ENCODE measurements at places on chromosomes 13 and 19.

DNA sequence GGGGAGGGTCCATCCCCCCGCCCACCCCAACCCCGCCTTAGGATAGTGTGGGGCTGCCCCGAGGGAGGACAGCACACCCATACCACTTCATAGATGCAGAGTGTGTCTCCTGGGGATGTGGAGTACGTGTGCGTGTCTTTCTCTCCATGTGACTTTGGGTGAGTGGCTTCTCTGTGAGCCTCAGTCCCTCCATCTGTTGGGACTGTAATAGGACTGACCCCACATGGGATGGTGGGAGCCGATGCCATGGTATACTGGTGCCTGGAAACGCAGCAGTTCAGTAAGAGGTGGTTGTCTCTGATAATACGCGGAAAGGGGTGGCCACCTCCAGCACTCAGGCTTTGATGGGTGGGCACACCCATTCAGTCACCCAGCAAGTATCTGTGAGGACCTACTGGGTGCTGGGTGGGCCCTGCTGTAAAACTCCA, 816 bp upstream of the PRKD2 start:
- no peak for DNase-seq

- no peak for DNase-seq
Observed at GRCh38 chr19:49687566-49688316, 1.7 kb upstream of the ADM5 start.

- DNase-seq, result no peak
Observed at GRCh38 chr19:47805313-47805712, 962 bp upstream of the TPRX1 start.

DNA sequence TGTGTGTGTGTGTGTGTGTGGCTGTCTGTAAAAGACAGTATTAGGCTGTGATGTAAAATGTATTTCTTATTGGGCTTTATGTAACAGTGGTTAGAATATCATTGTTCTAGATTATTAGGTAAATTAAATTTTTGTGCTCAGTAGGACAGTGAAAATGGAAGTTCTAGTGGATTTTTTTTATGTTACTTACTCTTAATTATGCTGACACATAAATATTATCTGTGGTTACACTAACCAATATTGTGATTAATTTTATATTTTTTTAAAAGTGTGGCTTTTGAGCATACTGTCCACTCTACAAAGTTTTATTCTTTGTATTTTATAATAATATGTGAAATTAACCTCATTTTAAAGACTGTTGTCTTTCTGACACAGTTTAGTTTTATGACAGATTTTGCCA, 80.5 kb downstream of the SCEL start:
- no peak for DNase-seq

GRCh38 chr13:51645154-51645650, 60.9 kb downstream of the WDFY2 start:
- DNase-seq, result no peak

- no peak for DNase-seq
Observed at GRCh38 chr13:70623239-70623638, 515.0 kb upstream of the KLHL1 start.

- no peak for DNase-seq
Observed at GRCh38 chr19:45471931-45472562, 4.3 kb downstream of the FOSB start.

- no peak for DNase-seq
Observed at GRCh38 chr13:41562541-41563178, 105.3 kb downstream of the RGCC start.

DNA sequence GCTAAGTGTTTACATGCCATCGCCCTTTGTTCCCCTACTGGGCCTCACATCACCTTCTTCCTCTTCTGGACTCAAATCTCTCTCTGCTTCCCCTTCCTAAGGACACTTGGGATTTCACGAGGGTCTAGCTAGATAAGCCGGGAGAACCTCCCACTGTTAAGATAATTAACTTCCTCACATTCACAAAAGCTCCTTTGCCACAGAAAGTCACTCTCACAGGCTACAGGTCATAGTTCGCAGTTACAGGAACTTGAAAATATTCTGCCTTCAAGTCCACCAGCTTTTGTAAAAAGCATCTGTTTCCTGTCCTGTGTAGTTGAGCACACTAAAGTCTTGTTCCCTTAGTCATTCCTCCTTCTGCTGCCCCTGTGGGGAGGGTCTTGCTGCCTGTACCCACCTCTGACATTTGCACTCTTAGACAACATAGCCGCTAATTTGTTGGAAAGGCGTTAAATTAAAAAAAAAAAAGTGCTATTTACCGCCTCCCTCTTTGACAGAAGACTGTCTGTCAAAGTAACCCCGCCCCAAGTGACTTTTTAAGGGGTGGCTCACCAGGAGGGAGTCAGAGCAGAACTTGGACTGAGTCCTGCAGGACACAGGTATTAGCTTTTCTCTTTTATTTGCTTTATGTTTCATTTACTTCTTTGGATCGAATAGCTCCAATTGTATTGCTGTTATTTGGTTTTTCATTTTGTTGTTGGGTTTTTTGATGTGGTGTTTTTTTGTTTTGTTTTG, 26.8 kb upstream of the CEACAM21 start:
- DNase-seq, result peak; percentile 86

- no peak for DNase-seq
Observed at GRCh38 chr19:21921691-21922180, 85.8 kb upstream of the ZNF43 start.

- DNase-seq, result no peak
Observed at GRCh38 chr13:75867379-75868117, 231.4 kb downstream of the LMO7 start.

GRCh38 chr19:28351761-28352160, 861.2 kb downstream of the UQCRFS1 start:
- DNase-seq, result no peak

DNA sequence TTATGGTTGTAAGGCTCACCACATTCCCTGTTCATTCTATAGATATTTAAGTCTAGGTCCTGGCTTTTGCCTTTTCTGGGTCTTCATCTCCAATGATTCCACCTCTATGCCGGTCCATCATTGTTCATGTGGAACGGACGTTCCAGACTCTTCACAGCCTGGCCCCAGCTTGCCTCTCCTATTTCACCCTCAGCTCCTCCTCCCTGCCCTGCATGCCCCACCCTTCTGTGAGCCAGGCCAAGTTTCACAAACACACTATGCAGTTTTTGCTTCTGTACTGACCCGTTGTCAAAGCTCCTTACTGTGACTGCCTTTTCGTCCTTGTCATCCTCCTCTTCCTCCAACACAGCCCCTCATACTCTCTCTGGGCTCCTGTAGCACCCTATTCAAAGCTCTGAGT, 31.3 kb downstream of the TEX26 start:
- no peak for DNase-seq

DNA sequence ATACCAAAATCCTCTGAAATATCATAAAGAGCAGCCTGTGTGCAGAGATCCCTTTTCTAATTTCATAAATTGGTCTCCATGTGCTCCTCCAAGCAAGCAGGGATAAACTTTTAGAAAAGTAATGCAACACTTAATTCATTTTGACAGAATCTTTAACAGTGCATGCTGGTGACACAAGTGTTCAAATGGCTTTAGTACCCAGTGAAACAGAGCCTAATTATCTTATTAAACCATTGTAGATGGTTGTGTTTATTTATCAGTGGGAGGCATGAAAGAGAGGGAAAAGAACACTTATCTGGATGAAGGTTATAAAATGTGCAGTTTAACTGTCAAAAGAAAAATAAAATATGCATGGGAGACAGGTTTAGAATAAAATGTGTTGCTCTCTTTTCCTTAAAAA, 945.0 kb upstream of the PCDH20 start:
- no peak for DNase-seq

DNA sequence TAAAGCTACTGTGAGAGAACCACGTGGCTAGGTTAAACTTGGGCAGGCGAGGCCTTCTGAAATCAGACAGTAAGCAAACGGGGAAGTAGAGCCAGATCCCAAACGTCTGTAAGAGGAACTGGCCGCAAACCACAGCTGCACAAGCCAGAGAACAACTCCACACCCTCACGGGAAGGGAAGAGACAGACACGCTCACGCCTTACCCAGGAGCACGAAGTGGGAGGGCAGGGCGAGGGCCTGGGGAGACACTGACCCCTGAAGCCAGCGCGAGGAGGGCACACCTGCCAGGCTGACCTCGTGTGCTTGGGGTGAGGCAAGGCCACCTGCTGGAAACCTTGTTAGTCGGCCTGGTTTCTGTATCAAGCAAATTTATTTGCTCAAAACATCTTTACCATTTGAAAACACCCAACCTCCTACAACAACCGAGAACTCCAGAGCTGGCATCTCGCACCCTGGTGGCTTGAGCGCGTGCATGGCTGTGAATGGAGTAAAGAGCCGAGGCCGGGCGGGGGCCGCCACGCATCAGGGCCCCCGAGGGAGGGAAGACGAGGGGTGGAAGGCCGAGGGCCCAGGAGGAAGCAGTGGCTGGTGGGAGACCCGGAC, 7.3 kb downstream of the POLR2E start:
- DNase-seq, result no peak

DNA sequence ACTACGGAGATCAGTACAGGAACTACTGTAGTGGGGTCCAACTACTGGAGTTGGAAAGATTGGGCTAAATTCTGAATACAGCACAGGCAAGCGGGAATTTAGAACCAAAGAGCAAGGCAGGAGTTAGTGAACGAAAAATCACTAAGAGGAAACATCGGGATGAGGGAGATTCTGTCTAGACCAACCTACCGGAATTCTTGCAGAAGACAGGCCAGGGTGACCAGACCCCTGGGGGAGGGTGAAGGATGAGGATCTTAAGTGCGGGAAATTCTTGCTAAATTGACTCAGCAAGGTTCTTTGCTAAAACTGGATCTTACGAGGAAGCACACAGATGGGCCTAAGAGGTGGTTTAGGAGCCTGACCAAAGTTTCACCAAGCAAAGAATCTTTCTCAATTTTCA, 13.2 kb upstream of the PSPC1 start:
- DNase-seq, result no peak

DNA sequence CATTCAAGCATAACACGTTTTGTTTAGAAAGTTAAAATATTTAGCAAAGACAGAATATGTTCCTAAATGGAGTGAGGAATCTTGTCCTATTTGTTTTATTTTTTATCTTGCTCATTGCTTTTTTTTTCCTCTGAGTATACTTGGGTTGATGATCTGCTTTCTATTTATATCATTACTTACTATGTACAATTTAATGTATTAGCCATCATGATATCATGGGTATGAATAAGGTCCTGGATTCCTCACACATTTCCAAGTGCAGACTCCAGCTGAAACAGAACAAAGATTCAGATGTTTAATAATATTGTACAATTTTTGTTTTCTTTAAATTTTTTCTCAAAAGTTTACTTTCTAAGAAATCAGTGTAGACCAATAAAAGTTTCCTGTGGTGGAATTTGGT, 388.2 kb downstream of the GPC6 start:
- no peak for DNase-seq

GRCh38 chr13:26548205-26548765, 9.2 kb upstream of the WASF3 start:
- no peak for DNase-seq

GRCh38 chr13:114024603-114025404, 50.9 kb upstream of the C13orf46 start:
- DNase-seq, result no peak

GRCh38 chr13:75558145-75558840, 8.7 kb downstream of the UCHL3 start:
- no peak for DNase-seq

GRCh38 chr13:33265133-33265532, 20.4 kb downstream of the STARD13 start:
- DNase-seq, result no peak

GRCh38 chr19:53432088-53432661, 391 bp downstream of the ZNF761 start:
- peak; percentile 4 for DNase-seq

GRCh38 chr13:110773480-110773879, 60.0 kb downstream of the ING1 start:
- no peak for DNase-seq

DNA sequence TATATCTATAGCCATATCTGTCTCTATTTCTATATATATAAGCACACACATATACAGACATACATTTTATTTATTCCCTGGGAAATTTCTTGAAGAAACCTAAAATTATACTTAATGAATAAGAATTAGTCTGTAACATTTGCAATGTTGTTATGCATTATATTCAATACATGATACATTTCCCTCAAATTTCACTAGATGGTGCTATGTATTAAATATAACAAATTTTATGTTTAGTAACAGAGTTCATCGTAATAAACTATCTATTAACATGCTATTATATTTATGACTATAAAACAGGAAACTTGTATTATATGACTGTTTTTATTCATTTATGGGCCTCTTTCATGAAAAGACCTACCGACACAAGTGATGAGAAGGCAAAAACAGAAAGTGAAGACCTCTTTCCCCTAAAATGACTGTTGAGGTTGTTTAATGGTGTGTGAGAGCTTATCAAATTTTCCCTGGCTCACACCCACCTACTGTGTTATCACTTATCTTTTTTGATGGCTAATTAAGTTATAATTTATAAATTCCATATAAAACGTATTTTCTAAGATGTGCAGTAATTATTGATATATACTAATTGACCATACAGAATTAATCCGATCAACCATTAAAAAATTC, 881.9 kb downstream of the SLITRK6 start:
- DNase-seq, result no peak

GRCh38 chr13:102040812-102041211, 361.0 kb downstream of the FGF14 start:
- no peak for DNase-seq

GRCh38 chr19:30320466-30320865, 51.7 kb upstream of the ZNF536 start:
- DNase-seq, result no peak

- no peak for DNase-seq
Observed at GRCh38 chr19:18790566-18791314, at the start of gene COMP. Gene COMP, minus strand, starts transcription at chr19:18791305. Its CDS starts 36 bp downstream, at chr19:18791269.

DNA sequence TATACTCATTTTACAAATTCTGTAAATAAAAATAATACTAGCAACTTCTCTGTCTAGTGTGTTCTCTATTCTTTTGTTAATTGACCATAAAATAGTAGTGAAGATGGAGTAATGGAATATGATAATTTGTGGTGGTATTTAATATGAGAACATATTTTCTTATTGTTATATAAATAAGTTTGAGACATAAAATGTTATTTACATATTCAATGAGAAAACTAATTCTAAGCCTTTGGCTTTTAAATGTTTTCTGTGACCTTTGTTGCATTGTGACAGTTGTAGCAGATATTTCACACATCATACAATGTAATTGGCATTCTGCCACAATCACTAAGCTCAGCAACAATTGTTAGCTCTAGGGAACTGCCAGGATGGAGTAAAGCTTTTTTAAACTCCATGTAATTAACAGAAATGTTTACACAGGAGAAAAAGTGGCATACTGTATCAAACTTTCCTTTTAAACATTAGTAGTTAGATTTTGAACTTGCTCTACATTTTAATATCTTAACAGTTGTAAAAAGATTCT, 562.1 kb upstream of the PCDH9 start:
- DNase-seq, result no peak

- DNase-seq, result no peak
Observed at GRCh38 chr13:95698047-95698749, 21.3 kb downstream of the DNAJC3 start.

GRCh38 chr13:52847682-52848432, 583 bp downstream of the PCDH8 start:
- no peak for DNase-seq

DNA sequence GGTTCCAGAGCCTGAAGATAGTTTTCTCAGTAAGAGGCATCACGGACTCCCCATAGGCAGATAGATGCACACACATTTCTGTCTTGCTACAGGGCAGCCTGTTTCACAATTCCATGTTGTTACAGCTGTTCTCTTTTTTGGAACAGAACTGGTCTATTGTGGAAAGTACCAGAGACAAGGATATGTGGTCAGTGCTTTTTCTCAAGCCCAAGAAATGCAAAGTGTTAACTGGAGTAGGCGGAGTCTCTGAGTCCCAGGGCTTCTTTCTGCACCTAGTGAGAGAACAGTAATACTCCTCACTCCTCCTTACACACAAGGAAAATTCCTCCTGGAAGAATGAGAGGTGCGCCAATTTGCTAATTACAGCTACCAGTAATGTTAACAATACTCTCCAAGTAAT, 141.6 kb upstream of the ARGLU1 start:
- DNase-seq, result no peak

Data from activated CD4-positive, alpha-beta T cell treated with anti-CD3 and anti-CD28 coated beads, Interleukin-2, Interleukin-4, amounts not matched to agents 100 ng/mL and 50 ng/mL, durations not matched to agents 16 hours and 8 hours (primary cell).